C1 segment of cervical spinal cord (tissue), 14 donors: ENCODE measurements at places on chromosomes 1 and 21.

DNA sequence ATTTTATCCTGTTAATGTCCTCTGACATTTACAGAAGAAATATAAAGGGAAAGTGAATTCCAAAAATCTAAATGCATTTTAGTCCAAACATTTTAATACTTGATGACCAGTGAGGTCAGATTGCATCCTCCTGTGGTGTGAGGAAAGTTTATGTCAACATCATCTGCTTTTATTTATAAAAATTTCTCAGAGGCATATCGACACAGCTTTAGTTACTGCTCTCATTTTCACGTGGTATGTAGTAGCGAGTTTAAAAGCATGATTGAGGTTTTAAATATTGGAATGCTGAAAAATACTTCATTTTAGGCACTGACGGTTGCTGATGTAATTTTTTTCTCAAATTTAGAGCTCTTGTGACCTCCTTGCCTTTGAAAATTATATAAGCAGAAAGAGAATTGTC is 234.8 kb downstream of the HMCN1 start:
- DNase-seq: no peak

GRCh38 chr1:58855274-58856165 is 71.7 kb upstream of the JUN start:
- no peak for DNase-seq

DNA sequence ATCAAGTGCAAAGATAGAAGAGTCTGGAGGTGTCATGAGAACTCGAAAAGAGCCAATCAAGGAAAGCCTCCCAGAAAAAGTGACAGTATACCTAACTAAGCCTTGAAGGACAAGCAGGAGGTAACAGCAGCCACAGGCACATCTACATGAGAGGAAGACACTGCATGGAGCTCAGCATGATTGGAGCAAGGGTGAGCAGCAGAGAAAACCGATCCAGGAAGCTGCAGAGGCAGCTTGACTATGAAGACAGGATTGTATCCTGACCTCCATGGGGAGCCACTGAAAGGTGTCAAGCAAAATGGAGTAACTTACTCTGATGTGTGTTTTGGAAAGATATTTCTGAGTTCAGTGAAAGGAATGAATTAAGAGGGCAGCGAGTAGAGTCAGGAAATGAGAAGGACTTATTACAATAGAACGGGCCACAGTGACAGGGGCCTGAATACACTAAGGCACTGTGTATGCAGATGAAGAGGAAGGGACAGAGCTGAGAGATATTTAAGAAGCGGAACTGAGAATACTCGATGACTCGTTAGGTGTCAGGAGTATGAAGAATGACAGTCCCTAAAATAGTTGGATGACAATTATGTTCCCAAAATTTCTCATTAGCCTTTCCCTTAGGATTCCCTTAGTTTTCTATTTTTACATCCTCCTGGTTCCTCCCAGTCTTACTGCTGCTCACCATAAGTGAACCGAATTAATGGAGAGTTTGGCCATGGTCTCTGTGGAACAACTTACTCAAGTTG is 139.3 kb upstream of the NFIA start:
- DNase-seq: no peak

DNA sequence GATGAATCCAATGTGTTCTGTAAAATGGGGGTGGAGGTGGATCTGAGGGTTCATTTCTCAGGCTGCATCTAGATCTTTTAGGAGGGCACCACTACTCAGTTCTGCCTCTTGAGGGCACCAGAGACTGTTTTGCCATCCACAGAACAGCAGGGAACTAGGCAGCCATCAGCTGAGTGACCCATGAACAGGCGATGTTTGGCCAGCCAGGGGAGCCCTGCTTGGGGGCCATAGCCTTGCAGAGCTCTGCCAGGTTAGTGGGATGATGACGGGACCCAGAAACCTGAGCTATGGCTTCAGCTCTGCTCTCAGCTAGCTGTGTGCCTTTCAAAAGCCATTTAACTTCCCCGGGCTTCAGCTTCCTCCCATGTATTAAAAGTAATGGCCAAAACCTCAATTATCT is 13.4 kb upstream of the NOS1AP start:
- DNase-seq: peak; percentile 51

- no peak for DNase-seq
These were observed 62.6 kb downstream of the MAP3K7CL start for GRCh38 chr21:29193072-29193471.

DNA sequence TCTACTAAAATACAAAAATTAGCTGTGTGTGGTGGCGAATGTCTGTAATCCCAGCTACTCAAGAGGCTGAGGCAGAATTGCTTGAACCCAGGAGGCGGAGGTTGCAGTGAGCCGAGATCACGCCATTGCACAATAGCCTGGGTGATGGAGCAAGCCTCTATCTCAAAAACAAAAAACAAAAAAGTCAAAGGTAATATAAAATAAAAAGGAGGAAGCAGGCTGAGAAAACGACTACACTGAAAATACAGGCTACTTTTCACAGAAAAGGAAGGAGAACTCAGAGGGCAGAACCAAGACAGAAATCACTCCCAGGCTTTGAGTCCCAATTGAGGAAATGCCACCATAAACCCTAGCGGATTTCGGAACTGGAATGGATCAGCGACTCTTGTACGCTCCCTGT is 5.9 kb upstream of the A3GALT2 start:
- no peak for DNase-seq
